ENCODE measurements at places on chromosomes 1 and 21.

- DNase-seq = no peak
Measured at GRCh38 chr1:180042988-180043622, 88.5 kb downstream of the CEP350 start.

DNA sequence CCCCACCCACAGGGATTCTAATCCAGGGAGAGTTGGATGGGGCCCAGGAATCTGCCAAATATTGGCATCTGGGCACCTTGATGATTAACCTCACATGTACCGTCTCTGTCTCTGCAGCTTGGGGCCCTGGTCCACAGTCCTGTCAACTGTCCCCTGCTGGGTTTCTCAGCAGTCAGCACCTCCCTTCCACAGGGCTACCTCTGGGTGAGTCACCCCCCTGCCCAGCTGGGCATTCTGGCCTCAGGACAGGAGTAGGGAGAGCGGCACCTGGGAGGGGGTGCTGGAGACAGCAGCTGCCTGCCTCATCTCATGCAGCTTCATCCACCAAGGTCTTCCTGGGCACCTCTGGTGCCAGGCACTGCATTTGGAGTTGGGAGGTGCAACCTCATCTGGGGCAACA lies 100.6 kb upstream of the ACTL8 start:
- no peak for DNase-seq

- no peak for DNase-seq
Measured at GRCh38 chr1:240495601-240496000, 116.4 kb downstream of the GREM2 start.

DNA sequence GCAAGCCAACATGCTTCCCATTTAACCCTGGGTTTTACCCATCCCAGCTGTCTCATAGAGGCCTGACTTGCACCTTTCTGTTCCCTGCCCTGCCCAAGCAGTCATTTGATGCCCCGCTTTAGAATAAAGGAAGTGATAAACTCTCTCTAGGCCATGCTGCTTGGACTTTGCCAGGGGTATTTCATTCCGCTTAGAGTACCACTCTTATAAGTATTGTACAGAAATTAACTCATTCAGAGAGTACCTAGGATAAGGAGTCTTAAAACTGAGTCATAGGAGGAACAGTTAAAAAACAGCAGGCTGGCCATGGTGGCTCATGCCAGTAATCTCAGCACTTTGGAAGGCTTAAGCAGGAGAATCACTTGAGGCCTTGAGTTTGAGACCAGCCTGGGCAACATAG lies 21.0 kb upstream of the LYST start:
- DNase-seq = no peak

GRCh38 chr1:86705665-86705985 lies 1.2 kb downstream of the SH3GLB1 start:
- DNase-seq = no peak

- no peak for DNase-seq
Measured at GRCh38 chr1:100265562-100265930, 470 bp upstream of the RTCA start.

DNA sequence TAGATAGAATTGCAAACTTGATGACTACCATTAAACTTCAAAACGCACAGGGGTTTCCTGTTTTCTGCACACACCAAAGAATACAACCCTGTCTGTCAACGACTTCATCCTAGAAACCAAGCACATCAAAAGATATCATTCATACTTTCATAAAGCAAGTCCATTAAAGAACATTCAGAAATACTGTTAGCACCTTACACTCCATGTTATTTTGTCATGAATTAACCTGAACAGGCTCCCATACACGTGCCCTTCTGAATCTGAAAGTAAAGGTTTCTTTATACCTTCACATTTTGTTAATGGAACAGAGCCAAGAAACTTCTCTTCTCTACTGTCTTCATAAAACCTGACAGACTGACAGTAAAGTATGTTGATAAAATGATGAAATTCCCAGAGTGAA lies 46.1 kb downstream of the PUM1 start:
- no peak for DNase-seq

- DNase-seq = no peak
Measured at GRCh38 chr1:32895325-32896215, 5.6 kb downstream of the TMEM54 start.

DNA sequence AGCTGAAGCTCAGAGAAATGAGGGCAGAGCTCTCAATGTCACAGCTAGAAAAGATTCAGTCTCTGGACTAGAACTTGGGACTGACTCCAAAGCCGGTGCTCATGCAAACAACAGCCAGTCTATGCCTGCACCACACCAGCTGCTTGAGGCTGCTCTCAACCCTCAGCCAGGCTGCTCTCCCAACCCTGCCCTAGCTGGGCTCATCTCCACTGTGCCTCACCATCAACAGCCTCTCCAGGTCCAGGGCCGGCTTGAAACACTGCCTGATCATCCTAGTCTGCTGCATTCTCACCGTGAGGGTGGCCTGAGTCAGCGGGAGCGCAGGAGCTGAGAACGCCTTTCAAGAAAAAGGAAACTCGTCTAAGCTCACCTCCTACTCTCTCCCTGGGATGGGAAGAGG lies 94.5 kb downstream of the PTPRU start:
- DNase-seq = no peak

GRCh38 chr1:10939654-10940450 lies 72.6 kb upstream of the TARDBP start:
- DNase-seq = no peak

GRCh38 chr1:193850745-193851144 lies 664.3 kb upstream of the B3GALT2 start:
- no peak for DNase-seq

DNA sequence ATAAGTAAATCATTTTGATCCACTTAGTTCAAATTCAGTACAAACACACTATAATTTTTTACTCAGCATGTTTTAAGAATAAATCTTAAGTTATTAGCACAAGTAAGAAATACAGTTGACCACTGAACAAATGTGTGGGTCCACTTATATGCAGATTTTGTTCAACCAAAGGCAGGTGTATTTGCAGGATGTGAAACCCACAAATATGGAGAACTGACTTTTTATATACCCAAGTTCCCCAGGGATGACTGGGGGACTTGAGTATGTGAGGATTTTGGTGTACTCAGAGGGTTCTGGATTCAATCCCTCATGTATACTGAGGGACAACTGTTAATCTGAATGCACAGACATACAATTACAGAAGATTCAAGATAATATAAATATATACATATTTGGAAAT lies 25.7 kb upstream of the ERICH3 start:
- no peak for DNase-seq

DNA sequence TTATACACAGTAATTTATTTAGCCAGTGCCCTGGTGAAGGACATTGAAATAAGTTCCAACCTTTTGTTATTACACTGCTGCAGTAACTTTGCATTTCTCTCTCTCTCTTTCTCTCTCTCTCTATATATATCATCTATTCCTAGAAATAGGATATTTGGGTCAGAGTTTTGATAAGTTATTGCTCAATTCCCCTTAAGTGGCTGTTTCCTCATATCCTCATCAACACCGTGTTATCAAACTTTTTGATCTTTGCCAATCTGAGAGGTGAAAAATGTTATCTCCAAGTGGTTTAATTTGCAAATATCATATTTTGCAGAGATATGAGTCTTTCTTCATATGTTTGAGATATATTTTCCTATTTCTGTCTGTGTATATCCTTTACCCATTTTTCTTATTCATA lies 1.6 kb upstream of the SRSF4 start:
- DNase-seq = no peak

All from stimulated activated CD8-positive, alpha-beta memory T cell treated with anti-CD3 and anti-CD28 coated beads, Interleukin-7, amount 100 ng/mL, for 1 hour (primary cell).